NCI-H2029 (cell line): ENCODE measurements at places on chromosomes 11 and 22.
A peak's percentile ranks its signal among the peaks of the same experiment; 100 is the strongest.

DNA sequence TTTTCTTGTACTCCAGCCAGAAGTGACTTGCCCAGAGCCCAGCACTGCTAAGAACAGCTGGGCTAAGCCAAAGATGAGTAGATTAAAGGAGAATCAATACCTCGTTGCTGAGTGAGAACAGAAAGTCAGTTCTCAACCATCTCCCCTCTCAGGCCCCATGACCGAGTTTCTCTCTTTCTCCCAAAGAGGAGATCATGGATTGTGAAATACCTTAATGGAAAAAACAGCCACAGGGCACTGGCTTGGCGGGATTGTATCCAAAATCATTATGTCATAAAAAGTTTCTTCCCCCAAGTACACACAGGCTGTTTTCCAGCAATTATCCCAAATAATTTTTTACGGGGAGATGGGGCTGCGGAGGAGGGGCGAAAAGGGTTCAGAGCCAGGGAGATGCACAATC, 111.8 kb upstream of the TMEM45B start:
- DNase-seq = no peak

DNA sequence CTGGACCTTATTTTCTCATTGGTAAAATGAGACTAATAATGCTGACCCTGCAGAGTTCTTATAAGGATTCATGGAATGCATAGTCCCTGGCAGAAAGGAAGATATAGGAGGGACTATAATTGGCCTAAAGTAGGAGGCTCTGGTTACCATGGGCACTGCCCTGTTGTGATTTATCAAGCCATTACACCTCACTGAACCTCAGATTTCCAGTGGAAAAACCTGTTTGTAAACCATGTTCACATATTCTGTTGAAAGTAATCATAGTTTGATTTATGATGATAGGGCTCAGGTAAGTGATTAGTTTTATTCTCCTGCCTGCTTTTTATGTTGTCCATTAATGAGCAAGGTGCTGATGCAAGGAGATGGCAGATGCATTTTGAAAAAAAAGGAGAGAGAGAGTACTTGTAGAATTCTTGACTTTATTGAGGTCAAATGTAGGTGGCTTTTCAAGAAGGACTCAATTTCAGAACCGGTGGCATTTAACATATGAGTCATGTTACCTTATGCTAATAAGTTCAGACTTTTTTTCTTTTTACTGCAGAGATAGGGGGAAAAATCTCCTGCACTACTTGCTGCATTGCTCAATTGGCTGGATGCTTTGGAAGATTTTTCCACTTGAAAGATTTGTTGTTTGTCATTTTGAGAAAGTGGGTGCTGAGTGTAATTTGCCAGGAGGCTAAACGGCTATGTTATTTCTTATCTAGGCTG, 14.6 kb downstream of the NF2 start:
- DNase-seq = no peak

DNA sequence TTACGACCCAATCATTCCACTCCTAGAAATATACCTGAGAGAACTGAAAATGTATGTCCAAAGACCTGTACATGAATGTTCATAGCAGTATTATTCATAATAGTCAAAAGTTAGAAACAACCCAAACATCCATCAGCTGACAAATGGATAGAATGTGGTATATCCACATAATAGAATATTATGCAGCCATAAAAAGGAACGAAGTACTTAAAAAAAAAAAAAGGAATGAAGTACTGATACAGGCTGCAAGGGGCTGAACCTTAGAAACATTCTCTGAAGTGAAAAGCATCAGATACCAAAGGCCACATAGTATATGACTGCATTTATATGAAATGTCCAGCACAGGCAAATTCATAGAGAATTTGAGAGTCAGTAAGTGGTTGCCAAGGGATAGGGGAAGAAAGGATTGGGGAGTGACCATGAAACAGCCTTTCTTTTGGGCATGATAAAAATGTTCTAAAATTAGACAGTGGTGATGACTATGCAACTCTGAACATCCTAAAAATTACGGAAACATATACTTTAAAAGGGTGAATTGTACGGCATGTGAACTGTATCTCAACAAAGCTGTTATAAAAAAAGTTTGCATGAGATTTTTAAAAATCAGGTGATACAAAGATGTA, 1.8 kb downstream of the TPST2 start:
- DNase-seq = no peak

GRCh38 chr11:86174101-86175046, 70.2 kb upstream of the EED start:
- DNase-seq = no peak

GRCh38 chr11:12734625-12735024, 60.4 kb downstream of the TEAD1 start:
- DNase-seq = no peak

DNA sequence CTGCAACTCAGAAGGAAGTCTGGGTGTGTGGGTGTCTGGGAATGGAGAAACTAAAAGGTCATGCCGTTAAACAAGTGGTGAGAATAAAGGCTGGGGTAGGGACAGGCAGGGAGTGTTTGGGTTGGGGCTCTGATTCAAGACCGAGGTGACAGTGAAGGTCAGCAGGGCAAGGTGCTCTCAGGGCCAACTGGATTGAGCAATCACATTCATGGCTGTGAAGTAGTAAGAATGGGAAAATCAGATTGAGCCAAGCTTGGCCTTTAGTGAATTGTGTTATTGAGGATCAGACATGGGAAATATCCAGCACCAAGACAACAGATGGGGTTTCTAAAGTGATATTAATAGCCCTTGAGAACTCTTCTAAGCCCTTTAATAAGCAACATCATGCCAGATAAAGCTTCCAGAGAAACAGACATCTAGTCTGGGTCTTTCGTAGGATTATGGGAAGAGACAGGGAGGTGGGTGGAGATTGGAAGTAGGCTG, 24.3 kb downstream of the SCN3B start:
- DNase-seq = no peak

DNA sequence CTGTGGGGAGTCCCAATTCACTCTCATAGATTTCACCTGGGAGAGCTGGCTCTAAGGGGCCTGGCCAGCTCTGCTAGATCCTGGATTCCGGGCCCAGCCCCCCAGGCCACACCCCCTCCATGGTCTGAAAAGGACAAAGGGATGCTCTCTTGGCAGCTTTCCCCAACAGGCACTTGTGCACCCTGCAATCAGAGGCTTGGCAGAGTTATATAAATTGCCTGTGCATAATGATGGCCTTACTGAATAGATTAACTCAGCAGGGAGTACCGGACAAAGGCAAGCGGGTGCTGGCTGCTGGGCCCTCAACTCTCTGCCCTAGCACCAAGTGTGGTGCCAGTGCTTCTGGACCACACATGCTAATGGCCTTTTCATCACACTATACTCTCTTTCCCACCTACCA, 461.6 kb downstream of the BUD13 start:
- peak; percentile 75 for DNase-seq

DNA sequence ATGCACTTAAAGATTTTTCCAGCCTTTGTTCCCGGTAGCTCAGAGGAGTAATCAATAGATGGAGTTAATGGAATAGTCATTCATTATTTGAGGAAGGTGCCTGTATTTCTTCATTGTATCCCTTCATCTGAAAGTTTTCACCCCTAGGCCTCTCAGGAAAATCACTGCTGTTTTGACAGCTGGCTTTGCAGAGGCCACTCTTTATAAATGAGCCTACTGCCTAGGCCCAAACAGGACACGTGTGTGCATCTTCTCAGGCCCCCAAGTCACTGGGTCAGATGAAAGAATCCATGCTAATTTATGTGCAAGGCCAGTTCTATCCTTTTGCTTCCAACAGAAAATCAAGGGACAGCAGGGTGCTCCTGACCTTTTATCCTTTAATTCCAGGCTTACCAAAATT, 76.8 kb downstream of the MPPED2 start:
- DNase-seq = no peak

- no peak for DNase-seq
These were observed 11.9 kb downstream of the B3GNT6 start for GRCh38 chr11:77046060-77046501.

DNA sequence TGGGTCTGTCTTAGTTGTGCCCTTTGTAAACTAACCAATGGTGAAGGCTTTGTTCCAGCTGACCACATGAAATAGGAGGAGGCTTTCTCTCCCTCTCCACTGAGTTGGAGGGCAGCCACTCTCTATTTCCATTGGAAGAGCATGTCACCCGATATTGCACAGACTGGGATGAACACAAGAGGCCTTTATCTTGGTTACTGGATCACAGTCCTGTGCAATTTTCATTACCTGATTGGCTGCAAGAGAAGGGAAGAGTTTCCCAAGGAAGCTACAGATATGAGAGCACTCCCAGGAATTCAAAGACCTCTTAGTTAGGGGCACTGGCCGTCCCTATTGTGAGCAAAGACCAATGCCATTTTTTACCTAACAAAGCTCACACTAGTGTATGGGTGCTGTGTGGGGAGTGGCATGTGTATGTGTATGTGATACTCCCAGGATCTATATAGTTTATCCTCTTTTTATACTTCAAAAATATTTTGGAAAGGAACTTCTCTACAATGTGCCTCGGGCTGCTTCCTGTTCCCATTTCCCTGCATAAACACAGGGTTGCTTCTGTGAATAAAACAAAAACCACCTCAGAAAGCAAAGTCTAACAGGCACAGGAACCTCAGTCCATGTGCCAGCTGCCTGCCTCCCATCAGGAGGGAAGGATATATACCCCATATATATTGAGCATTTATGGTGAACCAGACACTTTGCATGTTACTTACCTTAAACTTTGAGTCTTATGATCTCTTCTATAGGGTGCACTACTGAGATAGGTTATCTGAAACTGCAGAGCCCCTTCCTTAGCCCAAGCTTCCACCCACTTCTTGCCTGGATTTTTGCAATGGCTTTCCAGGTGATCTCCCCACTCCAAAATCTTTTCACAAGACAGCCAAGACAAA, 126.5 kb downstream of the RASSF10 start:
- DNase-seq = peak; percentile 94

DNA sequence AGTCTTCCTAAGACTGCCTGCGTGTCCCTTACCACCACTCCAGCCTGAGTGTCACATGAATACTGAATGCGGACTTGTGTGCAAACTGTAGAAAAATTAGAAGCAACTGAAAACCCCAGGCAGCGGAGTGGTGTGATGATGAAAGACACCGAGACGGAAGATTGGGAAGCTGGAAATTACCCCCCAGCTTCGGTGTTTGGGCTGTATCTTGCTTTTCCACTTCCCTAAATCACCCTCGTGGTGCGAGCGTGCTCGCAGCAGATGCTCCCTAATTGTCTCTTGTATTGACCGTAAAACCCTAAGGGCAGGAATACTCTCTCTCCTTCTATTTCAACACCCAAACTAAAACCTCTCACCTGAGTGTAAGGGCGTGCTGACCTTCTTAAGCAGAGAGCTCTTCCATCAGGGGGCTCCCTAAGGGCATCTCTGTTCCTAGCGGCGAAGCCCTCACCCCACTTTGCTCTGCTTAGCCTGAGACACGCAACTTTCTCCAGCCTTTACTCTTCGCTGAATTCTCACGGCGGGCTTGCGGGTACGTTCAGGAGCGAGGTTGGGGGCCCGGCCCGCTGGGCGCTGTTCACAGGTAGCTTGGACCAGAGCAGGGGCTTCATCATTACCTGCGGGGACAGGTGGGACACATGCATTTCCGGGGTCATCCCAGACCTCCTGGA, 62.4 kb downstream of the CRYBB2 start:
- DNase-seq = no peak

DNA sequence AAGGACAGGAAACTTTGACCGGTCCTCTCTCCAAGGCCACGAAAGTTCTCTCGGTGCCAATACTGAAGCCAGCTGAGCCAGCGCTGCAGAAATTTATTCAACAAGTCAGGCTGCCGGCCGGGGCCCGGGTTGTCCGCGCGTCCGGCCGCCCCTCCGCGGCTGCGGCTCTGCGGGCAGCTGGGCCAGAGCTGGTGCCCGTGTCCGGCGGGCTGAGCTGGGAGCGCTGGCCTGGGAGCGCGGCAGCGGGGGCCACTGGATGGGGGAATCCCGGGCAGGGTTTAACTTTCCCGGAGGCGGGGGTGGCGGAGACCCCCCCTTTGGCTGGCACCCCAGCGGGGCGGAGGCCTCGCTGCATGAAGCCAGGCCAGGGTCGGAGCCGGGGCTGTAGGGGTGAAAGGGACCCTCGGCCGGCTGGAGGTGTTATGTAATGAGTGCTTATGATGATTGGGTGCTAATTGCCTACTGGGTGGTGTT, 12.3 kb upstream of the CACNA1I start:
- DNase-seq = no peak

DNA sequence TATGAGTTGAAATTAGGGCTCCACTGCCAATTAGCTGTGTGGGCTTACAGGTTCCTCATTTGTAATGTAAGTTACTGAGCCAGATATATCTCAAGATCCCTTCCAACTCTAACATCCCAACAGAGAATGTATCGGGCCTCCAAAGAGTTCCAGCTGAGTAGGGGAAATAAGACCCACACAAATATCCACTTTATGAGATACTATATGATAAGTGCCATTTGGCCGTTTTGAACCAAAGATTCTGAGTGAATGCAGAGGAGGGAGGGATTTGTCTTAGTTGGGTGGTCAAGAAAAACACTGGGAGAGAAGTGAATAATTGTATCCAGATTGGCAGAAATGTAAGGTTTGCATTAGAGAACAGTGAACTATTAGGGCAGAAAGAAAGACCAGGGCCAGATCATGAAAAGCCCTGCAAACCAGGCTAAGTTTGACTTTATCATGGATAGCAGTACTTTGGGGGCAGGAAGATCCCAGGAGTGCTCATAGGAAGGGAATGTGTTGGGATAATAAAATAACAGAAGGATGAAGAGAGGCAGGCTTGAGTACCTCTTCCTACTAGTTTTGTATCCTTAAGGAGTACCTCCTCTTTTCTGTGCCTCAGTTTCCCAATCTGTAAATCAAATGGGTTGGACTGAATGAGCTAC, 63.9 kb downstream of the RPL27A start:
- DNase-seq = no peak

- no peak for DNase-seq
These were observed 130.1 kb upstream of the ZC3H12C start for GRCh38 chr11:109963101-109963500.

DNA sequence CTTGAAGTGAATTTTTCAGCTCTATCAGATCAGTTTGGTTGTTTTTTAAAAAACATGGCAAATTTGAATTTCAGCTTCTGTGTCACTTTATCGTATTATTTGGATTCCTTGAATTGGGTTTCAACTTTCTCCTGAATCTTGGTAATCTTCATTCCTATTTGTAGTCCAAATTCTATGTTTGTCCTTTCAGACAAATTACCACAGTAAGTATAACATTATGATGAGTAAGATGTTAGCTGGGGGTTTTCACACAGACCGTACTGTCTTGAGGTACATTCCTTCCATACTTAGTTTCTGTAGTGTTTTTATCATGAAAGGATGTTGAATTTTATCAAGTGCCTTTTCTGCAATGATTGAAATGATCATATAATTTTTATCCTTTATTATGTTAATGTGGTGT, 28.0 kb downstream of the OR5B17 start:
- DNase-seq = no peak

DNA sequence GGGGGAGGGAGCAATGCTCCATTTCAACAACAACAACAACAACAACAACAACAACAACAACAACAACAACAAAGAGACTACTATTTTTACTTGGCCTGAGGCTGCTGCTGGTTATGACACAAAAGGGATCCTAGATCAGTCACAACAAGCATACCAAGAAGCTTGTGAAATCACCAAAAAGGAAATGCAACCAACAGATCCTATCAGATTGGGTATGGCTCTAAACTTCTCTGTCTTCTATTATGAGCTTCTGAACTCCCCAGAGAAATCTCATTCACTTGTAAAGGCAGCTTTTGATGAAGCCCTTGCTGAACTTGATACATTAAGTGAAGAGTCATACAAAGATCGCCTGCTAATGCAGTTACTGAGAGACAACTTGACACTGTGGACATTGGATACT, 10.5 kb upstream of the MS4A2 start:
- DNase-seq = no peak

- no peak for DNase-seq
These were observed 48.7 kb downstream of the IGLL5 start for GRCh38 chr22:22936180-22936914.

- no peak for DNase-seq
These were observed 651 bp upstream of the FAM83F start for GRCh38 chr22:39994041-39994565.
